T-helper 17 cell (primary cell): ENCODE measurements at places on chromosomes 6 and 20. TPM values are rescaled to one million over a fixed set of nuclear protein-coding genes. Genes with fewer than 3 reads are reported as not detected.

DNA sequence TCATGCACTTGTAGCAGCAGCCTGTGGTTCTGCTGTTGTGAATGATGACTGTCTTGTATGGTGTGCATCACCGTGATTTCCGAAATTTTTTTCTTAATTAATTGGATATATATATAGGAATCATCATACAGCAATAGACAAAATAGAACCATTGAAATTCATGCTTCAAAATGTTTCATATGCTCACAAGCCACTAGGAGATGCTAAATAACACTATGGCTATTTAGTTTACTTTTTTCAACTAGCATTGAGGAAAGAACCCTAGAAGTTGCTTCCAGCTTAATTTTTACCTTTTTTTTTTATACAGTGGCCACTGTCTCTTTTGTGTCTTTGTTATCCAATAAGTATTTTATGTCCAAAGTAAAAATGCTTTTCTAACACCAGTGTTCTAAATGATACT, 485.4 kb downstream of the CDKAL1 start:
- H3K4me1 ChIP-seq: no peaks in the 10 kb centered on the region
- no peak for DNase-seq
- H3K4me3 ChIP-seq: no peak overlapping the region
- H3K27me3 ChIP-seq: no peaks in the 10 kb centered on the region

- no peak for DNase-seq
- no peak overlapping the region for H3K4me3 ChIP-seq
- no peaks in the 10 kb centered on the region for H3K27me3 ChIP-seq
- peak overlapping the region; percentile 84 for H3K27ac ChIP-seq
These were observed 41.7 kb downstream of the PLN start for GRCh38 chr6:118589649-118590365.

DNA sequence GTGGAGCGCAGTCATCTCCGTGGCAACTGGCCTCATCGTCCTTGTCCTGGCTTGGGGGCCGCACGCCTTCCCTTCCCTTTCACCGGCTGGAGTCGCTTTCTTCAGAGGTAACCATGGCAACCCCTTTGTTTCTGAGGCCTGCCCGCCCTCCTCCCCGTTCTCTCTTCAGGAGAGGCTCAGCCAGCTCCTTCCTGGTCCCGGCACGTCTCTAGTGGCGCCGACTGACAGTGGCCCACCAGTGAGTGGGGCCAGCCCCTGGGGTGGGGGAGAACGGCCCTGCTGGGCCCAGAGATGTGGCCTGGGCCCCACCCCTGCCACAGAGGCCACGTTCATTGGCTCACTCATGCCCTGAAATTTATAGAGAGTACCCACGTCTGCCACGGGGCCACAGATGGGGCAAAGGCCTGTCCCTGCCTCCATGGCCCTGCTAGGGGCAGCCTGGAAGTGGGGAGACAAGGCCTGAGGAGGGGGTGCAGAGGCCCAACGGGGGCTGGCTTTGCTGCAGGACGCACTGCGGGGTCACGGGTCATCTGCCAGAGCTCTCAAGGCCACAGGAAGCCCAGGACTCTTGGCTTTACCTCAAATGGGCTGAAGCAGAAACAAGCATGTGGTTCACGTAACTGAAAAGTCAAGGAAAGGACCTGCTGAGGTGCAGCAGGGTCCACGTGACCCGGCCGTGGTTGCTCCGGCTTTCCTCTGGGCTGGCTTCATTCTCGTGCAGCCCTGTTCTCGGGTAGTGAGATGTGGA, 1.4 kb upstream of the OSBPL2 start:
- peak overlapping the region; percentile 89 for H3K27ac ChIP-seq
- H3K4me3 ChIP-seq: no peak overlapping the region
- H3K27me3 ChIP-seq: peaks cover 6% of the 10 kb centered on the region
- peaks cover 24% of the 10 kb centered on the region for H3K4me1 ChIP-seq

Gene PTK6
- total RNA-seq: 0.80 TPM

DNA sequence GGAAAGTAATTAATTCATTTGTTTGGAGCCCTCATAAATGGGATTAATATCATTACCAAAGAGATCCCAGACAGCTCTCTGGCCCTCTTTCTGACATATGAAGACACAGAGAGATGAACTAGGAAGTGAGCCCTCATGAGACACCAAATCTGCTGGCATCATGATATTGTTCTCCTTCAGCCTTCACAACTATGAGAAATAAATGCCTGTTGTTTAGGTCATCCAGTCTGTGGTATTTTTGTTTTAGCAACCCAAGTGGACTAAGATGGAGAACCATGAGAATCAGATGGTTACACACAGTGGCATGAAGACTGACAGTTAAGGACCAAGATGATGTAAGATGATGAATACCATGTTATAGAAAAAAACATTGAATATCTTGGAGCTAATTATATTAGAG, 16.9 kb upstream of the HBS1L start:
- no peak overlapping the region for H3K4me3 ChIP-seq
- H3K36me3 ChIP-seq: no peaks in the 10 kb centered on the region
- DNase-seq: no peak

DNA sequence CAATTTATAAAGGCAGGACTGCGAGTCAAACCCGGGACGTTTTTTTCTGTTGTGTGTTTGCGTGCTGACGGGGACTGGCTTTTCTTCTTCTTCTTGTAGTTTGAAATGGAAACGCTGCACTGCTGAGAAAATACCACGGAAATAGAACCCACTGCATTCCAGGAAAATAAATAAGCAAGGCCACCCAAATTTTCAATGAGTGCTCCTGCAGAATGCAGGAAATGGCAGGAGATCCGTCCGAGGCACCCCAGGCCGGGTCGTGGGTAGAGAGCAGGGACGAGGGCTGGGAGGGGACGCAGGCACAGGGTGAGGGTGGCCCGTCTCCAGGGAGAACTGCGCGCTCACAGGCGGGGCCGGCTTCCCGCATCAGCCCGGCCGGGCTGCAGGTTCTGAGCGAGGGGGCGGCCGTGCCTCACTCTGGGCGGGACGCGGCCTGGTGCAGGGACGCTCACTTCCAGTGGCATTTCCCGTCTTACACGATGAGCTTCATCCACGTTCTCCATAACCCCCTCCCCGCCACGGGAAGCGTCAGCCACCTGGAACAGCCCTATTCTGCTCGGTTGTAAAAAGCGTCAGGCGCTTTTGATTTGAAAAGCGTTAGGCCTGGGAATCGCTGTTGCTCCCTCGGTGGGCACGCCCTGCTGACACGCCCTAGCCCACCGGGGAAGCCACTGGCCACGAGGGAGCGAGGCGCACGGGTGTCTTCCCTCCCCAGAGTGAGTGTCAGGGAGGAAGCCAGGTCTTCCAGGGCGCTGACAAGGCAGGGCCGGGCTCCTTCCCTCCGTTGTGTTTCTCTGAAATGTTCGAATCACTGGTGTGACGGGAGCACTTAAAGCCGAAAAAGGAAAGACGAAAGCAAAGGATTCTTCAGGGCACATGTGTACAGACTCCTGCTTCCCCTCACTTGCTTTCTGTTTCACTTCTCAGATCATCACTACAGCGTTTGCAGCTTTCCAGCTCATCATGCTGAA, 17.9 kb upstream of the EXOC2 start:
- H3K4me3 ChIP-seq: peak overlapping the region; percentile 99
- peaks cover 8% of the 10 kb centered on the region for H3K36me3 ChIP-seq
- peak; percentile 28 for DNase-seq

Gene DSP
- total RNA-seq: not detected

DNA sequence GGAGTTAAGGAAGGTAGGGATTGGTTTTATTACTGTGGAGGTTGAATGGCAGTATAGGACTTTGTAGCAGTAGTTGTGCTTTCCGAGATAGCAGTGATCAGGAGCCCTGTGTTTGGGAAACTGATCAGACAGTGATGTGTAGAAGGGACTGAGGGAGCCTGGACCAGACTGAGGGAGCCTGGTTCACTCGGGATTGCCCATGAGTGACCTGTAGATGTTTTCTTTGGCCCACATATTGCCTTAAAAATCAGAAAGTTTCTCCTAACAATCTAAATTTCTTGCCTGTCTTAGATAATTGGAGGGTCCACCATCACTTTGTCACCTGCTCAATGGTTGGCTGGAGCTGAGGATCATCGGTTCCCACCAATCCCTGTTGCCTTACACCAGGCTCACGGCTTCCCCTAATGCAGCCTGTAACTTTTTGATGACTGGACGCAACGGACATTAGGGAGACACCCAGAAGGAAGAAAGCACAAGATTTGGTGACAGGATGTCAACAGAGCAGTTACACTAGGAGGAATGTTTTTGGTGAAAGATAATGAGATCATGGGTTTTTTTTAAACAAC, 1.1 kb downstream of the CDS2 start:
- peak overlapping the region; percentile 91 for H3K27ac ChIP-seq
- H3K36me3 ChIP-seq: no peaks in the 10 kb centered on the region
- no peak for DNase-seq
- peaks cover 24% of the 10 kb centered on the region for H3K4me1 ChIP-seq
- no peaks in the 10 kb centered on the region for H3K27me3 ChIP-seq

Gene MRAP2
- not detected for total RNA-seq

DNA sequence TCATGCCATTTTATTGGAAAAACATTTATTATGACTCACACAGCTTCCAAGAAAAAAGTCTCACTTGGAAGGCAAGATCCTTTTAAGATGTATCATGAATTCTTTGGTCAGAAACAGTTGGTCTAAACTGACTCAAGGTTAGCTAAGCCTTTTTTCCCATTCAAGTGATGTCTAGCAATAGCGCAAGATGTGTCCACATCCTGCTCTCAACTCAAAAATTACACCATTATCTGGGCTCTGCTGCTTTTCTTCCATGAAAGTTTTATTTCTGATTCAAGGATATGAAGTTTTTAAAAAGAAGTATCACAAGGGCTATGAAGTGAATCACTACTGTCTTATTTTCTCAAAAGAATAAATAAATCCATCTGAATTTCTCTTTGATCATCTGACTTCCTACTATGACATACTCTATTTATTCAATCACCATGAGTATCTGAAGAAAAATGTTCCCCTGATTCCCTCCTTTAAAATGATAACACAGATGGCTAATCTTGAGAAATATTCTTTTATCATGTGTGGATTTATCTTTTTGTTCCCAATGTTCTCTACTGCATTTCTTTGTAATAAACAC, 139.2 kb downstream of the AHI1 start:
- no peak overlapping the region for H3K4me3 ChIP-seq
- DNase-seq: no peak
- no peaks in the 10 kb centered on the region for H3K4me1 ChIP-seq
- no peak overlapping the region for H3K27ac ChIP-seq
- no peaks in the 10 kb centered on the region for H3K36me3 ChIP-seq
- H3K27me3 ChIP-seq: no peaks in the 10 kb centered on the region

DNA sequence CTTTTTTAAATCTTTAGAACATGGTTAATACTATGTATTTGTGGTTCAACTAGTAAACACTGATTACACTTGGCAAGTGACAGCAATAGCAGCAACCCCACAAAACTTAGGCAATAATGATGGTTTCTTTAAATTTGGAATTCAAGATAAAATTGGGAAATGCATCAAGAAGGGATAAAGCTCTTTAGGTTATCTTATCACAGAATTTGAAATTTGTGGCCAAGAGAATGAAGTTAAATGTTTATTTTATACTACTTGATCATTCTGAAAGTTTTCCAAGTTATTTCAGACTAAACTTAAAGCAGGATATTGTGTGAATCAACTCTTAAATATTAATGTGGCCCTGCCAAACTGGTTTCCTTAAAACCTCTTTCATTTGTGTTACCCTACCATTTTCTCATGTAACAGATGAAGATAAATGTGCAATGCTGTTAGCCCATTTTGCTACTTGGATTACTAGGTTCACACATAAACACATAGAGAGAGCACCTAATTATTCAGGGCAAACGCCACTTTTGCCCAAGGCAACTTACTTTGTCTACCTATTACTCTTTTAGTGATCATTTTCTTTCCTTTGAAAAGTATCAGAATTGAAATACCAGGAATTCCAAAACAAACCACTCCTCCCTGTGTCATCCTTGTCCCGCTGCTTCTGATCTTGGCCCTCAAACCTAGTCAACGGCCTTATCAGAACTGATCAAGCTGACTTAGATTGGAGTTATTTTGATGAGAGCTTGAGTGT, 186.7 kb upstream of the TENT5A start:
- H3K36me3 ChIP-seq: no peaks in the 10 kb centered on the region
- H3K27me3 ChIP-seq: no peaks in the 10 kb centered on the region
- no peak overlapping the region for H3K27ac ChIP-seq
- H3K4me3 ChIP-seq: no peak overlapping the region
- H3K4me1 ChIP-seq: no peaks in the 10 kb centered on the region

DNA sequence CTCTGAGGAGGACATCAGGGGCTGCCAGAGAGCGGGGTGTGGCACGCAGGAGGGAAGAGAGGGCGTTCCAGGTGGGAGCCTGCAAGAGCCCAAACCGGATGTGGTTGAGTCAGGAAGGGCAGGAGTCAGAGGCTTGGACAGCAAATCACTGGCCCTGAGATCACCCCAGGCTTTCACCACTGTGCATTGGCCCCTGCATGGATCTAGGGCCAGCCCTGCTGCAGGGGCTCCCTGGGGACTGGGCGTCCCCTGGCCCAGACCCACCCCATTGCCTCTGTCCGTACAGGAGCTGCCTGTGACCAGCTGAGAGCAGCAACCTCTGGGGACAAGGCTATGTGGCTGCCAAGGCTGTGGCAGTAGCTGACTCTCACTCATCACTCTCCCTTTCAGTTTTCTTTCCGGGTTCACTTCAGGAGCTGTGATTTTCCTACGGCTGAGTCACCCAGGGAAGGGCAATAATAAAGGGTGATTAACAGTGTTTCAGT, 33.9 kb downstream of the KCNK17 start:
- peaks cover 33% of the 10 kb centered on the region for H3K27me3 ChIP-seq
- no peak overlapping the region for H3K4me3 ChIP-seq
- no peak overlapping the region for H3K27ac ChIP-seq
- no peak for DNase-seq
- H3K4me1 ChIP-seq: no peaks in the 10 kb centered on the region

- H3K27me3 ChIP-seq: no peaks in the 10 kb centered on the region
- peaks cover 1% of the 10 kb centered on the region for H3K4me1 ChIP-seq
- no peak overlapping the region for H3K4me3 ChIP-seq
- no peak for DNase-seq
- H3K36me3 ChIP-seq: peaks cover 1% of the 10 kb centered on the region
These were observed 6.0 kb downstream of the ENPP3 start for GRCh38 chr6:131642987-131643611.
